NCI-H1930 (cell line): ENCODE measurements at places on chromosomes 2 and 18.
A peak's percentile ranks its signal among the peaks of the same experiment; 100 is the strongest.

DNA sequence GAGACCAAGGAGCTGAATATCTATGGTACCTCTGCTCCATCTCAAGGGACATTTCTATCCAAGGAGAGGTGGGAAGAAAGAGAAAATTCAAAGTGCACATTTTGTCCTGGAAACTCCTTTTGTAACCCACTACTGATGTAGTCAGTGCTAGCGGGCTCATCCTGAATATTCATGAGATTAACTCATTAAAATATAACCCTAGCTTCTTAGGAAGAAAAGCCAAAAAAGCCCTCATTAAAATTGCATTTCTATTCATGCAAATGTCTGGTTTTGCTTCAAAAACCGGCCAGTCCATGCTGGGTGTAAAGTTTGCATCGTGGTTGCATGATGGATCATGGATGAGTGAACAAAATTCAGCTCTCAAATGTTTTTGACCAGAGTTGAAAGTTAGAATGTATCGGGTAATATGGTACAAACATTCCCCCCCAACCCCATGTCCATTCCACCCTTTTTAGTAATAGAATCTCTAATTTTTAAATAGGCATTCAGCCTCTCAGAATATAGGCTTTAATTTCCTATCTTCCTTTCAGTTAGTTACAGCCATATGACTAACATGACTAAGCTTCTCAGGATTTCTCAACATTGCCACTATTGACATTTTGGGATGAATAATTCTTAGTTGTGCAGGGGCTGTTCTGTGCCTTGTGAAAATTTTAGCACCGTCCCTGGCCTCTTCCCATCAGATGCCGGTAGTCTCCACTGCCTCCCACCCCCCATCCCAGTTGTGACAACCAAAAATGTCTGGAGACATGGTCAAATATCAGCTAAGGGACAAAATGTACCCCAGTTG, 104.2 kb upstream of the RND3 start:
- no peak for DNase-seq

GRCh38 chr2:99806758-99807157, 316.9 kb upstream of the REV1 start:
- no peak for DNase-seq

DNA sequence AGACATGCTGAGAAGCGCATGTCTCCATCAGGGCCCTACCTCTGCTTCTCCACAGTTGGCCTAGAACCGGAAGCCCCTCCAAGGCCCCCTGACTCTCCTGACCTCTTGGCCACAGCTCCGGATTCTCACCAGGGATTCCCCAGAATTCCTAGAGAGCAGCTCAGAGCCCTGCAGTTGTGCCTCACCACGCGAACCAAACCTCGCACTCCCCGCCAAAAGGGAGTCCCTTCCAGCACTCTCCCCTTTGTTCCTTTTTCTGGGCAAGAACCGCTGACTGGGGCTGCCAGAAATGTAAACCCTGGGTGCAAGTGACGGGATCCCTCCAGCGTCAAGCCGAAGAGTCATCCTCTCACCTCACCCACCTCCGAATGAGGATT, 36.7 kb downstream of the AFF3 start:
- DNase-seq = no peak

GRCh38 chr2:239746559-239747246, 278.4 kb downstream of the NDUFA10 start:
- DNase-seq = no peak

GRCh38 chr2:235507928-235508327, 14.1 kb downstream of the AGAP1 start:
- no peak for DNase-seq

DNA sequence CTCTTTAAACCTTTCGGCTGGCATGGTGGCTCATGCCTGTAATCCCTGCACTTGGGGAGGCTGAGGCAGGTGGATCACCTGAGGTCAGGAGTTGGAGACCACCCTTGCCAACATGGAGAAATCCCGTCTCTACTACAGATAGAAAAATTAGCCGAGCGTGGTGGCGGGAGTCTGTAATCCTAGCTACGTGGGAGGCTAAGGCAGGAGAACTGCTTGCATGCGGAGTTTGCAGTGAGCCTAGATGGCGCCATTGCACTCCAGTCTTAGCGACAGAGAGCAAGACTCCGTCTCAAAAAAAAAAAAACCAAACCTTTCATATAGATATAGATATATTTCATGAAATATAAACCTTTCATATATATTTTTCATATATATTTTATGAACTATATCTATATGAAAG, 864.7 kb downstream of the TRIB2 start:
- DNase-seq = no peak

- no peak for DNase-seq
Measured at GRCh38 chr2:141316606-141317005, 814.2 kb downstream of the LRP1B start.

DNA sequence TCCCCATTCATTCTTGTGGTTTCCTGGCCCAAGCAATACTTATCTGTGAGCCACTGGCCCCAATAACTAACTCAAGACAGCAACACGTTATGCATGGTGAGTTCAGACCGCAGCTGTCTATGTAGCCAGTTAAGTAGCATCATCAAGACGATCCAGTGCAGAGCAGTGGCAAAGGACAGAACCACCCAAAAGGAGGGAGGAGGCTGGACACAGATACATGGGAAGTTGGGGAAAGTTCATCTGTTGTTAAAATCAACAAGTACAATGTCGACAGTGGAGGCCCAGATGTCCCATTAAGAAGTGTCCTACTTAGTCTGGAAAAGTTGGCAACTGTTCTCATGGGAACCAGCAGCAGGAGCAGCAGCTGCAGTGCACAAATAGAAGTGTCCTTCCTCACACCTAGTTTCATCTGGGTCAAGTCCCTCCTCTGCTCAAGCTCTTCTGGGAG, 106.9 kb upstream of the THOC1 start:
- DNase-seq = no peak

DNA sequence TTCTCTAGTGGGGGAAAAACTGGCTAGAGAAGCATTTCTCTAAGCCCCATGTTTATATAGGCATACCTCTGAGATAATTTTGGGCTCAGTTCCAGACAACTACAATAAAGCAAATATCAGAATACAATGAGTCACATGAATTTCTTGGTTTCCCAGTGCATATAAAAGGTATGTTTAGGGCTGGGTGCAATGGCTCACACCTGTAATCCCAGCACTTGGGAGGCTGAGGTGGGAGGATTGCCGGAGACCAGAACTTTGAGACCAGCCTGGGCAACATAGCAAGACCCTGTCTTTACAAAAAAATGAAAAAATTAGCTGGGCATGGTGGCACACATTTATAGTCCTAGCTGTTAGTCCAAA, 22.2 kb downstream of the TSN start:
- DNase-seq = no peak

GRCh38 chr2:49404108-49404507, 249.8 kb upstream of the FSHR start:
- DNase-seq = no peak

- no peak for DNase-seq
Measured at GRCh38 chr2:234422273-234422732, 74.6 kb downstream of the ARL4C start.

GRCh38 chr2:179020156-179020750, 29.7 kb downstream of the CCDC141 start:
- peak; percentile 3 for DNase-seq

DNA sequence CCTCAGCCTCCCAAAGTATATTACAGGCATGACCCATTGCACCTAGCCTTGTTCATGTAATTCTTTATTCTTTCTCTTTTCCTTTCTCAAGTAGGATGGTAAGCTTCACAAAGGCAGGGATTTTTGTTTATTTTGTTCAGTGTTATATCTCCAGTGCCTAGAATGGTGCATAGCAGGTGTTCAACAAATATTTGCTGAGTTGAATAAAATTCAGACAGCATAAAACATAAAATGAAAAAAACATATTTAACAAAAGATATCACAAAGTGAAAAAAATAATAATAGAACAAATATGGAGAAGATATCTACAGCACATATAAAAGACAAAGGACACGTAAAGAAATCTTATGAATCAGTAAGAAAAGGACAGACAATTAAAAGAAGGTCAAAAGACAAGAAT, 8.8 kb downstream of the PREPL start:
- DNase-seq = no peak

GRCh38 chr2:197145471-197146056, 165.0 kb downstream of the ANKRD44 start:
- no peak for DNase-seq

GRCh38 chr2:232791518-232791917, 15.2 kb upstream of the KCNJ13 start:
- no peak for DNase-seq

DNA sequence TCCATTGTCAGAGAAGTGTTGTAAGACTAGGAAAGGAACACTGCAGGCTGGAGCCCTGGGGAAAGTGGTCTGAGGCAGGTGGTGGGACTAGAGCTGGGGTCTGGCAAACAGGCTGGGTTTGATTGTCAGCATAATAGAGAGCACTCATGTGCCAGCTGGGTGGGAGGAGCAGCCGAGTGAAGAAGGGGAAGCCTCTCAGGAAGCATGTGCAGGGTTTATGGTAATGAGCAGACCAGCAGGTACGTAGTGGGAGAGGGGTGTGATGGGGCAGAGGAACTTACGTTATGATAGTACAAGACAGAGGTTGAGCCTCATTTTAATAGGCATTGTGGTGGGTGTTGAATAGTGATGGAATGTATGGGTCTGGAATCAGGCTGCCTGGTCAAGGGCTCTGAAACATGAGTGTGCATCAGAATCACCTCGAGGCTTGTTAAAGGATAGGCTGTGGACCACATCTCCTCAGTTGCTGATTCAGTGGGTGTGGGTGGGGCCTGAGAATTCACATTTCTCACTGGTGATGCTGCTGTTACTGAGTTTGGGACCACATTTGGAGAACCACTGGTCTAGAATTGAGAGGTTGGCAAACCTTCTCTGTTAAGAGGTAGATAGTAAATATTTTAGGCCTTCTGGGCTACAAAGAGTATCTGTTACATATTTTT, 1.7 kb upstream of the MGAT5 start:
- DNase-seq = no peak

- DNase-seq = no peak
Measured at GRCh38 chr2:220123751-220124150, 496.3 kb downstream of the SLC4A3 start.

- no peak for DNase-seq
Measured at GRCh38 chr2:101231240-101231639, 21.4 kb upstream of the CNOT11 start.

- no peak for DNase-seq
Measured at GRCh38 chr2:119104414-119104813, 54.1 kb downstream of the C1QL2 start.

- no peak for DNase-seq
Measured at GRCh38 chr2:11527001-11527400, 6.8 kb upstream of the GREB1 start.

DNA sequence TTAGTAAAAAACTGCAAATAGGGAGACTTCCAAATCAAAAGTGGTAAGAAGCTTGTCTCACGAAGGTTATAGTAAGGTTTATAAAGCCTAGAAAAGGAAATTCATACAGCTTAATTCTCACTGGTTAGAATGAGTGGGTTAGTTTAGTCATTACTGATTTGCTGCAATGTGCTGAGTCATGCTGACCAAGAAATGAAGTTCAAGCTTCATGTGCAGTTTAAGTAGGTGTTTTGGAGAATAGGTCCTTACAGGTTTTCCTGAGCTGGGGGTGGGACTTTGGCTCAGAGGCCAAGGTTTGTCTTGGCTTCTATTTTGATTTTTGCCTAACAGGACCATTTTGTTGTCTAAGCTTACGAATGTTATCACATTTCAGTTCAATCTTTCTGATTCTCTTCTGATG, 15.1 kb downstream of the CLIP4 start:
- no peak for DNase-seq

DNA sequence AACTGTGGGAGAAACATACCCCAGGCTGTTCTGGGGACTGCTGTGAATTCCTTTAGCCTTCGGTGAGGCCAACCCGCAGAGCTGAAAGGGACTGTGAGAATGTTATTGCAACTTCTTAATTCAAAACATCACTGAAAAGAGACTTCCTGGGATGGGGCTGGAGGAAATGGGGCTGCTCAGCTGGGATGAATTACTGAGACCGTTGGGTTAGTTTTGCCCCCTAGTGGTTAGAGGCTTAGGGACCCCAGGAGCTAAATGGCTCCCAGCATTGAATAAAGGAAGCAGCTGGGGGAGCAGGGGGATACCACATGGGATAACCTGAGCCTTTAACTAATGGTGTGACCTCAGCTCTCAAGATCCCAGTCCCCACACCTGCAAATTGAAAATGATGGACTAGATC, 941.1 kb upstream of the FANCL start:
- DNase-seq = no peak

DNA sequence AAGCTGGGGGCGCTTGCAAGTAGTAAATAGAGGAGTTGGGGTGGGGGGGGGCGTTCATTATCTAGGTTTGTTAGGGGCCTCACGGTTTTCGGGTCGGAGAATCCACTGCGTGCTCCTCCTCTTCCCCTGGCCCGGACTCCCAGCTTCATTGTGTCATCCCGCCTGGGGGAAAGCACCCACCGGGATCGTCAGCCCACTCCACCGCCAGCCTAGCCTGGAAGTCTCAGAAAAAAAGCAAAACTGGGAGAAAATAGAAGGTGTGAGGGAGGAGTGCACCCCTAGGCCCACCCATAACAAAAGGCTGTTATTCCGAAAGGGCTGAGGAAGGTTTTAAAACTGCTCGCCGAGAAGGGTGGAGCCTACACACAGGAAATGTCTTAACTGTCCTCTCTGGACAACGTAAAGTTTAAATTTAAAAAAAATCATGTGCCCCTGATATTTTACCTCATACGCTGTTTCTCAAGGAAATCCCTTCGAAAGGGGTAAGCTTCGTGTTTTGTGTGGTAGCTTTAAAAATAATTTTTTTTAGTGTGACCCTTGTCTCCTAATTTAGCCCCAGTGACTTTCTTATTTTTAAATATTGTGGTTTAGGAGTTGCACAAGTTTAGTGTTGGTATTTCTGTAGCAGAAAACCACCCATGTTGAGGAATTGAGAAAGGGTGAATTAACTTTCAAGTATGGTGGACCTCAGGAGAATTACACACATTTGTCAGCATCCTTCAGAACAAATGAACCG, 104.2 kb downstream of the SPTBN1 start:
- DNase-seq = no peak

GRCh38 chr2:66127656-66128055, 307.3 kb upstream of the MEIS1 start:
- DNase-seq = no peak

GRCh38 chr2:23042216-23042906, 342.6 kb upstream of the KLHL29 start:
- DNase-seq = no peak

GRCh38 chr18:58590254-58590653, 38.6 kb downstream of the ALPK2 start:
- no peak for DNase-seq

- no peak for DNase-seq
Measured at GRCh38 chr2:239351687-239352086, 49.1 kb downstream of the HDAC4 start.

DNA sequence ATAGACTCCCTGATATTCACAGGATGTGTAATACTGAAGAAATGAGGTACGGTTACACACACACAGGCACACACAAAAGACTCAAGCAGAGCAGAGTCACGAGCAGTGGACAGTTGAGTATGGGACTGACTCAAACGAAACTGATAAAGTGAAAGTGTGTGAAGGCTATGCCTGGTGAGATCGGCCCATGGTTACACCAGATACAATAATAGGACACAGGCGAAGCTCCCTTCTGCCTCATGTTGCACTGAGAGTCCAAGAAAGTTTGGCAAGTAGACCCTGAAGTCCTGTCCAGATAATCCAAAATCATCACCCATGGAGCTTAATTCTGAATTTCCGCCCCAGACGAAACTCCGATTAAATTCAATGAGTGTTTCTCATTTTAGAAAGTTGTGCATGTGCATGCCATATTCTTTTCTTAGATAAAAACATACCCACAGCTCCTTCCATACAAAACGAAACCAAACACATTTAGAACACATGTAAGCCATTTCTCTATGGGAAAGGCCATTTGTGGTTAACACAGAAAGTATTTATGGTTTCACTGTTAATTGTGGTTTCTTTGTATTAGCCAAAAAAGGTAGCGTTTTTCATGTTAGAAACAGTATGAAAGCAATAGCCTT, 567.6 kb downstream of the PLCL1 start:
- DNase-seq = no peak
